ENCODE measurements at places on chromosomes 12 and 14.

DNA sequence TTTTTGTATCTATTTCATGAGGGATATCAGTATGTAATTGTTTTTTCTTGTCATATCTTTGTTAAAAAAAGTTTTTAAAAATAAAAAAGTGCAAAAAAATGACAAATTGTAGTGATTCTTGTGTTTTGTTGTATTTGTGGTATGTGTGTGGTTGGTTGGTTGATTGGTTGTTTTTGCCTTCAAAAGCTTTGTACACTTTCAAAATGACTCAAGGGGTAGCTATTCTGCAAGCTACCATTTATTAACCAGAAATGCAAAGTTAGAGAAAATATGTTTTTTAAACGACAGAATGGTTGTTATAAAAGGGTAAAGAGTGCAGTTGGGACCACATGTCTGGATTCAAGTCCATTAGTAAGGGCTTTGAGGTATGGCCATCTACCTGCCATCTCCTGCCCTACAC is 119.3 kb downstream of the SLC35F4 start:
- DNase-seq = no peak

GRCh38 chr14:62303437-62303836 is 541.2 kb downstream of the SNAPC1 start:
- DNase-seq = no peak

GRCh38 chr12:89831310-89832095 is 122.9 kb upstream of the ATP2B1 start:
- no peak for DNase-seq

DNA sequence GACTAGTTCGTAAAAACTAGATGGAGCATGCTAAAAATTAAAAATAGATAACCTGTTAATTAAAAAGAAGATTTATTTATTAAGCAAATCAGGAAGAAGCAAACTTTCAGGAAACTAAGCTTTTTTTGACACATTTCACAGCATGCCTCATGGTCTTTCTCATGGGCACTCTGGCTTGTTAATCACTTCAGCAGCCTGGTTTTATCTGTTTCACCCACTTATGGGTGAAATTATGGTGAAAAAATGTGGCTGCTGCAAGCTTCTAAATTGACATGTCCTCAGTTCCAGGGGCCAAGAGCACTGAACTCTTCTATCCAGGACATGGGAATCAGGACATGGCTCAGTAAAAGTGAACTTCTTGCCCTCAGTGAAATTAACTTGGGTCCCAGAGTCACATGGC is 468.6 kb upstream of the SYT1 start:
- DNase-seq = no peak

GRCh38 chr14:28777471-28778137 is 11.0 kb downstream of the FOXG1 start:
- no peak for DNase-seq

DNA sequence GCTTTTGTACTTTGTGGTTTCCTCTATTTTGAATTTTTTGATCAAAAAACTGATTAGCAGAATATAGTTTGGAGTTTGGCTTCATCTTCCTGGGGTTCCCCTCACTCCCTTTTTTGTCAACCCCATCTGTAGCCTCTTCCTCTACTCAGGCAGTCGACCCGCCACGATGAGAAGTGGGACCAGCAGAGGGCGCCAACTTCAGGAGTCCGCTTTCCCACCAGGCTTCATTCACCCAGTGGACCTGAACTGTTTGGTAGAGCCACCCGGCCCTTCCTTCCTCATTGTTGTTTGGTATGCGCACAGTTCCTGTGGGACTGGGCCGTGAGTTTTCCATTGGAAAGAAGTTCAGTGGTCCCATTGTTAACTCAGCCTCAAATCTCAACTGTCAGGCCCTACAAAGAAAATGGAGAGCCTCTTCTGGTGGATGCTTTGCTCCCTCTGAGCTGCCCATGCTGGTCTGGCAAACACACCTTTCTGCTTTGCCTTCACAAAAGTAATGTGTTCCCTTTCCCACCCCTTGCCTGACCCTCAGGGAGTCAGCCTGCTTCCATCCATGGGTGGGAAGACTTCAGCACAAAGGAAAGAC is 21.7 kb downstream of the TMBIM6 start:
- peak; percentile 67 for DNase-seq

DNA sequence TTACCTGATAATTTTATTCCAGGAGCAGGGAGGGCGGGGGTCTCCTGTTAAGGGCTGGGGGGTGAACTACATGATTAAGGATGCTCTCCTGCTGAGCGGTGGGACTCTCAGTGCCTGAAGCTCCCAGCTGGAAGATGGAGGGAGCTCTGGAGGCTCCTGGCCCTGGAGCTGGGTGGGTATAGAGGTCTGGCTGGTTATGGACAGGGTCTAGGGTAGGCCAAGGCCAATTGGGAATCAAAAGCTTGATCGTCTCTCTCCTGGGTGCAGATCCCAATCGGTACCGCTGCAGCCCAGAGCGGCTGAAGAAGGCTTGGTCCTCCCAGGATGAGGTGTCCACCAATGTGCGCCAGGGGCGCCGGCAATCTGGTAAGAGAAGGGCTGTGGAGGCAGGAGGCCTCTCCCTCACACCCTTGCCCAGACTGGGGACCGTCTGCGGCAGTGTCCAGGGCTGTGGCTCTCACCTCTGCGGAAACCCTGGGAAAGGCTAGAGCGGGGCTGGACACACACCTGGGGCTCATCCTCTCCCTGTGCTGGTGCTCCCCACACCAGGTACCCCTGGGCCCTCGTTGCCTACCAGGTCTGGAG is 28.4 kb downstream of the PLEKHG3 start:
- no peak for DNase-seq

DNA sequence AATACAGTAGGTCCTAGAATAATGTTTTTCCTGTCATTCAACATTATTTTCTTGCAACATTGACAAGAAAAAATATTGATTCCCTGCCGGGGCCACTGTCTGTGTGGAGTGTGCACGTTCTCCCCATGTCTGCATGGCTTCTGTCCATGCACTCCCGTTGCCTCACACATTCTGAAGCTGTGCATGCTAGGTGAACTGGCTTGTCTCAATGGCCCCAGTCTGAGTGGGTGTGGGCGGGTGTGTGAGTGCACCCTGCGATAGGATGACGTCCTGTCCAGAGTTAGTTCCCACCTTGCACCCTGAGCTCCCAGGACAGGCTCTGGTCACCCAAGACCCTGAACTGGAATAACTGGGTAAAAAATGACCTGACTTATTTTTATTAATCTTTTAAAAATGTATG is 186.1 kb downstream of the CAND1 start:
- no peak for DNase-seq

GRCh38 chr12:19643635-19644034 is 204.3 kb downstream of the AEBP2 start:
- no peak for DNase-seq

- DNase-seq = no peak
Observed at GRCh38 chr14:71497645-71498086, 434.6 kb upstream of the RGS6 start.

Data from stimulated activated CD4-positive, alpha-beta T cell treated with anti-CD3 and anti-CD28 coated beads, Interleukin-15, amount 100 ng/mL, for 48 hours (primary cell).